ENCODE measurements at places on chromosomes 4 and X.

GRCh38 chrX:133878710-133879109, 106.7 kb downstream of the GPC3 start:
- no peak for DNase-seq

GRCh38 chr4:68905939-68906779, 45.4 kb downstream of the UGT2A3 start:
- peak; percentile 7 for DNase-seq

DNA sequence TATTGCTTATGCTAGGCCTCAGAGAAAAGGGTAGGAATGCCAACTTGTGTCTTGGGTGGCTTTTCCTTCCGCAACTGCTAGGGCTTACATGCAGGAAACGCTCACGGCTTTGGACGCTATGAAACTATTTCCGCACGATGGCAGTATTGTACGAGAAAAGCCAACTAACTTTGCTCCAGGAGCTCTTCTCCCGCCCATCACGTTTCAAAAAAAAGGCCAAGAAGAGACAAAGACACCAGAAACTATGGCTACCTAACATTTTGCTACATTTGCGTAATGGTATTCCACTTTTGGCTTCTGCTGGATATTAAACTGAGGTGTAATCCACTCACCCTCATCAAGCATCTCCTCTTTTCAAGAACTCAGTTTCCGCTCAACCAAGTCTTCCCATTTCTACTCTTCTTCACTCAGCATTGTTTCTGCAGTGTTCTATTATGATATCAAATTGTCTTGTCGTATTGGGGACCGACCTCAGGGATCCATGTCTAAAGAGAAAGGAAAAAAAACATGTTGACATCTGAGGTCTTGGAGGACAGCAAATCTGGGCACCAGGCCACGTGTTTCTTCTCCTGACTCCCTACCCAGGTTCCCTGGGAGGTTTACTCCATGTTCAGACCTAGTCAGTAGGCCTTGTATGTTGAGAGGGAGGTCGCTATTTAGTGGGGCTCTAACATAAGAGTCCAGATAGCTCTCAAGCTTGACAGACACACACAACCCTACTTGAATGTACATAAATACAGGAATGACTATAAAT, 239.4 kb upstream of the STK26 start:
- no peak for DNase-seq

DNA sequence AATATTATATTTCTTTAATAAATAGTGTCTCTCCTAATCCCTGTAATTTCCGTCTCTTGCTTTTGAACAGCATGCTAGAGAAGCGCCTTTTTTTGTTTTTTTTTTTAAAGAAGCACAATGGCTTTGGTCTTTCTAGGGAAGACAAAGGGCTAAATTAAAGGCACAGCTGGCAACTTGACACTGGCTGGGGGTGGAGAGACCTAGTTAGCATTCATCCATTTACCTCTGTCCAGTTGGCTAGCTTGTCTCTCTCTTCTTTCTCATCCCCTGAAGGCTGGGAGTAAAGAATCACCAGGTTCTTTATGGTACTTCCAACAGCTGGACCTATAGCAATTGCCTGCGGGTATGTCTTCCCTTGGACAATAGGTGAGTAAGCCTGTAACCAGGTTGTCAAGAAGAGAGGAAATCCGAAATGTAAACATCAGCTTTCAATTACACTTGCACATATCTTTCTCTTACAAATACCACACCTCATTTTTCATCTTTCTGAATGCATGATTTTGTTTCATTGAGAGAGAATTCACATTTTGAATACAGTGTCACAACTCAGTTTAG, 178.4 kb upstream of the GPR101 start:
- DNase-seq: no peak

GRCh38 chrX:79182071-79182470, 37.6 kb downstream of the GPR174 start:
- DNase-seq: no peak

DNA sequence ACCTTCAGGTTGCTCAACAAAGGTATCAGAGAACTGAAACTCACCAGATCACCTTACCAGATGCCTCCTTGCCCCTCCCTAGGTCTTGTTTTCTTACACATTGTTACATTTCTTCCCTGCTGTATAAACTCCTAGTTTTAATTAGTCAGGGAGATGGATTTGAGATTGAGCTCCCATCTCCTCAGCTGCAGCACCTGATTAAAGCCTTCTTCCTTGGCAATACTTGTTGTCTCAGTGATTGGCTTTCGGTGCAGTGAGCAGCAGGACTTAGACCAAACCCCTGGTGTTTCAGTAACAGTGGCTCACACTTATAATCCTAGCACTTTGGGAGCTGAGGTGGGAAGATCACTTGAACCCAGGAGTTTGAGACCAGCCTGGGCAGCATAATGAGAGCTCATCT, 42.5 kb upstream of the KLHL8 start:
- no peak for DNase-seq

DNA sequence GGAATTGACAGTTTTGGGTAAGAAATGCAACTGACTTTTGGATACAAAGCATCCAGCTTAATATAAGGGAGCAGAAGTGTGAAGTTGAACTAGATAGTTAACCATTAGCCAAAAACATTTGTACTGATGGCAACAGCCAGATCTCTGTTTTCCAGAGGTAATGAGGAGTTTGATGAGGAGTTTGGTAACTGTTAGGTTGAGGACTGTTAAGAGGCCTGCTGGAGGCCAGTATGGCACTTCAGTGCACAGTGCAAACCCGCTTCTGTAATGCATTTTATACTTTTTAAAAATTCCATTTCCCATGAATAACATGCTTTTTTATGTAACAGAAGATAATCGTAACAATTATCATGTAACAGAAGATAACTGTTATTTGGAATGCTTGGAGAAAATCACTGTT, 30.0 kb downstream of the CDKL5 start:
- no peak for DNase-seq

All from GM03348 (cell line).